ENCODE measurements at places on chromosomes 7 and 10.

GRCh38 chr10:59290448-59290847 lies 71.9 kb downstream of the FAM13C start:
- DNase-seq = no peak

GRCh38 chr7:30422922-30423321 lies 55.7 kb downstream of the NOD1 start:
- no peak for DNase-seq

- DNase-seq = no peak
These were observed 32.5 kb upstream of the FAM133B start for GRCh38 chr7:92622685-92623084.

DNA sequence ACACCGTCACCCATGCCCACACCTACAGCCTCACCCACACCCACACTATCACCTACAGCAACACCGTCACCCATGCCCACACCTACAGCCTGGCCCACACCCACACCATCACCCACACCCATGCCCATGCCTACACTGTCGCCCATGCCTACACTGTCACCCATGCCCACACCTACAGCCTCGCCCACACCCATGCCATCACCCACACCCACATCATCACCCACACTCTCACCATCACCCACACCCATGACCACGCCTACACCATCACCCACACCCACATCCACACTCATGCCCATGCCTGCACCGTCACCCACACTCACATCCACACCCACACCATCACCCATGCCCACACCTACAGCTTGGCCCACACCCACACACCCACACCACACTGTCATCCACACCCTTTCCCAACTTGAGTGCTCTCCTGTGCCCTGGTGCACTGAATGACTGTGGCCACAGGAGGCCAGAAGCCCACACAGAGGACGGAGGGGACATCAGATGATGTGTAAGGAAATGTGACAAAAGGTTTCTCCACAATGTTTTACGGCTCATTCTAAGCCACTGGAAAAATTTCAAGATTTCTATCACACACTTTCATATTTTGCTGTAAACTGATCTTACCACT lies 153.3 kb downstream of the WDR37 start:
- DNase-seq = no peak

GRCh38 chr7:101179117-101179516 lies 976 bp downstream of the NAT16 start:
- no peak for DNase-seq

DNA sequence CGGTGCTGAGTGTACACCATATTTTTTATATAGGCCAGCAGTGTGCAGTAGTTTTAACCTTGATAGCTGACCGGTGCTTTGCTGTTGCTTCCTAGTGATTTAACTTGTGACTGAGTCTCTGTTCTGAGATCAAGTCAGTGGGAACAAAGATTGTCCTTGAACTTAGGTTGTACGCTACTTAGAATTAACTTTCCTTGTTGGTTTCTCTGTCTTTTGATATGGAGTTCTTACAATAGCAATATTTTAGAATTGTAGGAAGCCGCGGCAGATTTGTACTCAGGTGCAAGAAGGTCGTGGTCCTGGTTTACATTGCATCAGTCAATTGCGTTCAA lies 1.3 kb downstream of the DDX21 start:
- DNase-seq = no peak

GRCh38 chr7:42024537-42024936 lies 212.5 kb downstream of the GLI3 start:
- DNase-seq = no peak

- DNase-seq = no peak
These were observed 61.4 kb downstream of the BICC1 start for GRCh38 chr10:58574058-58574457.

DNA sequence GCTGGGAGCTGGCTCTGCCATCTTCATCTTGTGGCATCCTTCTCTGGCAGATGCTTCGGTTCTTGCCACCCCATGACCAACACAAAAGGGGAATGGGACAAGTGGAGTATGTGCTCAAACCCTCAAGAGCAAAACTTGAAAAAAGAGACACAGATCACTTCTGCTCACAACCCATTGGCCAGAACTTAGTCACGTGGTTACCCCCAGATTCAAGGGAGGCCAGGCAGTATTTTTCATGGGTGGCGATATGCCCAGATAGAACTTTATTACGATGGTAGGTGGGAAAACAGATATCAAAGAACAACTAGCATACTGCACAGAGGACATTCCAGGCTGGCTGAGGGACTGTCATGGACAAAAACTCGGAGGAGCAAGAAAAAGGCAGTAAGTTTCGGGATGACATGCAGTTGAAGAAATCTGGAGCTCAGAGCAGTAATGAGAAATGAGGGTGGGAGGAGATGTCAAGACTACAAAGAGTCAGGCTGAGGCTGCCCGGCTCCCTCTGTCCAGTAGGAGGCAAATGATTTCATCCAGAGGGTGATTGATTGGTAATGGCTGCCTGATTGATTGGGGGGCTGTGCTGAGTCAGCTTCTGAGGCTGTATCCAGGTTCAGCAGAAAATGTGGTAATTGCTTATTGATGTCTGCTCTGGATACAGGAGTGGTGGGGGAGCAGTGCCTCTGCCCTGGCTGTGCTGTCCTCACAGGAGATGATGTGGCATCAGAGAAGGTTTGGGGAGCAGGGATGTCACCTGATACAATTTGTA lies 25.3 kb downstream of the COL13A1 start:
- no peak for DNase-seq

DNA sequence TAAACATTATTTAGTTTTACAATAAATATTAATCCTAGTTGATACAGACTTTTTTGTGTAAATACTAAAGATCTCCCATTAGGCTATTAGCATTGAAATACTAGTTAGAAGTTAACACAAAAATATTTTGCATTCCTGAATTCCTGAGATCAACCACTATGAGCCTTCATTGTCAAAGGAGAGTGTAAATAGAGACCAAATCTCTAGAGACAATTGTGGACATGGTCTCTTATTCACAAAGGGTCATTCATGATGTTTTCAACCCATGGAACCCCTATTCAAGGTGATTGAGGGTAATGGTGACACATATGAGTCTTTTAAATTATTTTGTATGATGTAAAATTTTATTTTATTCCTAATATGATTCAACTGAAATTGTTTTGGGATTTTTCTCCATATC lies 1454.8 kb upstream of the LRRTM3 start:
- DNase-seq = no peak

DNA sequence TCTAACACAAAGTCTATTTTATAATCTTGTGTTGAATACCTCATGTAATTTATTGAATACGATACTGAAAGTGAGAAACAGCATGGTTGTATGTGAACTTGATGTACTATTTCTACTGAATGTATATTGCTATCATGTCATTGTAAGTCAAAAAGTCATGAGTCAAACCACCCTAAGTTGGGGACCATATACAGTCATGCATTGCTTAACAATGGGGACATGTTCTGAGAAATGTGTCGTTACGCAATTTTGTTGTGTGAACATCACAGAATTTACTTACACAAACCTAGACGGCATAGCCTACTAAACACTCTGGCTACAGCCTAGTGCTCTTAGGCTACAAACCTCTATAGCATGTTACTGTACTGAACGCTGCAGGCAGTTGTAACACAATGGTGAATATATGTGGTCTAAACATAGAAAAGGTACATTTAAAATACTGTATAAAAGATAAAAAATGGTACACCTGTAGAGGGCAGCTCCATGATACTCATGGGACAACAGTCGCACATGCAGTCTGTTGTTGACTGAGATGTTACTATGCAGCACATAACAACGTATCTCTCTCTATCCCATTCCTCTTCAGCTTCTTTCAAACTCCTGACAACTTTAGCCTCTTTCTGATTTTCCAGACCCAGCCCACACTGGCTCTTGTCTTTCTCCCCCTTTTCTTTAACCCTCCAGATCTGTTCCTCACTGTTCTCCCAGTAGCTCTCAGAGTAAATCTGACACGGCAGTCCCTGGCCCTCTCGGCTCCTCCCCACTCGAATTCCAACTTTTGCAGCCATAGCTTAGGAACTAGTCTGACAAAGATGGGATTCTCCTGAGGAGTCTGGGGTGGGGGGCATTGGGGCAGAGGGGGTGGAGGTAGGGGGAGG lies 90.1 kb downstream of the SNX10 start:
- DNase-seq = no peak

DNA sequence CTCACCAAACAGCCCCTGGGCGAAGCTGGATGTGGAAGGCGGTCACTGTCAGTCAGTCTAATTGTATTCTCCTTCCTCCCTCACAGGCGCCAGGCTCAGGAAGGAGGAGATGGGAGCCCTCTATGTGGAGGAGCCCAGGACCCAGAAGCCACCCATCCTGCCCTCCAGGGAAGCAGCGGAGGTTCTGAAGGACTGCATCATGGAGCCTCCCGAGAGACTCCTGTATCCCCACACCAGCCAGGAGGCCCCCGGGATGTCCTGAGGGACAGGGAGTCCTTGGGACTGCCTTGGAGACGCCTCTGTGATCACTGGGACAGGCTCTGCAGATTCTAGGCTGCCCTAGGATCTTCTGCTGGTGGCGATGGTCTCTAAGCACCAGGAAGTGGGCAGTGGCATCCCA lies 9.7 kb upstream of the ATP6V0E2 start:
- no peak for DNase-seq

DNA sequence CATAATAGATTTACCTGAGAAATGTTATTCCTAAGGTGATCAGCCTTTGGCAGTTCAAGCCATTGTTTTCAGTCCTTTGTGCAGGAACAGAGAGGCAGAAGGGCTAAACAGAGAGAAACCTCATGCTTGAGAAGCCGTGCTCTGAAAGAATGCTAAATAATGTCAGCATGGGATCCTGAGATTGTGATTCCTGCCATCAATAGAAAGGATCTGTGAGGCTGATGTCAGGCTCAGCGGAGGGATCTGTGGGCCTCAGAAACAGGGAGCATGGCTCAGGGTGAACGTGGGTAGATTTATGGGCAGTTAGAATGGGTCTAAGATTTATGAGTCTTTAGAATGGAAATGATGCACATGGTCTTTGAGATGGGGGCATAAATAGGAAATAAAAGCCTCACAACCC lies 439.2 kb upstream of the IGFBP3 start:
- no peak for DNase-seq

- peak; percentile 72 for DNase-seq
These were observed at the start of gene ASL for GRCh38 chr7:66075590-66076461. ASL (plus strand) TSS chr7:66075819; CDS start chr7:66076082, 263 bp downstream.

DNA sequence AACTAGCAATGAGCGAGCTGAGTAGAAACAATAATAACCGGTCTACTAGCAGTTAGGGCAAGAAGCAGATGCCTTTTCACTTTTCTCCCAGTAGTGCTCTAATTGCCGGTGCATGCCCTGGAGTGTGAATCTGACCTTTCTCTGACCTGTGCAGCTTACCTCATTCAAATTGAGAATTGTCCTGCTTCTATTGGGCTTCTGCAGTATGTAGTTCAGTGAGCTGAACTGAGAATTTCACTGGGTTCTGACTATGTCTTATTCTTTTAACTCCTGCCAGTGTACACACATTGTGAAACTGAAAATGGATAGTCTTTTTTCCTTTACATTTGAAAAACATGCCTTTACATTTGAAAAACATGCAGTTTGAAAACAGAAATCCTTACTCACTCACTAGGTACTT lies 157.9 kb upstream of the GRM3 start:
- no peak for DNase-seq

GRCh38 chr7:138799336-138800000 lies 1.5 kb upstream of the ATP6V0A4 start:
- no peak for DNase-seq

DNA sequence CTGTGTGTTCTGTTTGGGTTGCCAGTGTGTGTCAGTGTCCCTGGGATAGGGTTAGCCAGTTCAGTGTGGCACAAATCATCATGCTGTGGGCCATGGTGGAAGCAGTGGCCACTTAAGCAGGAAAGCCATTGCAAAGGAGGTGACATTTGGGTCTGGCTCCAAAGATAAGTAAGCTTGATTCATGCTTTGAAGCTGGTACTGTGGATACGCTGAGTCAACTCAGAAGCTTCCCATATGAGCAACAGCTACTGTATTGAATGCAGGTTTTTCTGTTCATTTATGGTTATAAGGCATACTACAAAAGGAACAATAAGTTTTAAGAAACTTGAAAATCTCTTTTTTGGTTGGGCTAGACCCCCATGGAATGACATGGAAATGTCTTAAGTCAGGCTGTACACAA lies 143.1 kb downstream of the BMPER start:
- DNase-seq = no peak

- DNase-seq = no peak
These were observed 108.4 kb upstream of the ZWINT start for GRCh38 chr10:56469482-56469881.

GRCh38 chr7:139034855-139035585 lies 822 bp downstream of the ZC3HAV1L start:
- DNase-seq = no peak

GRCh38 chr10:14466257-14466656 lies 135.5 kb upstream of the FRMD4A start:
- no peak for DNase-seq

- DNase-seq = no peak
These were observed 11.8 kb upstream of the MIOS start for GRCh38 chr7:7554649-7555575.

- no peak for DNase-seq
These were observed 5.3 kb upstream of the C1GALT1 start for GRCh38 chr7:7177044-7177517.

GRCh38 chr7:76303202-76304147 lies 1.0 kb downstream of the HSPB1 start:
- peak; percentile 57 for DNase-seq

DNA sequence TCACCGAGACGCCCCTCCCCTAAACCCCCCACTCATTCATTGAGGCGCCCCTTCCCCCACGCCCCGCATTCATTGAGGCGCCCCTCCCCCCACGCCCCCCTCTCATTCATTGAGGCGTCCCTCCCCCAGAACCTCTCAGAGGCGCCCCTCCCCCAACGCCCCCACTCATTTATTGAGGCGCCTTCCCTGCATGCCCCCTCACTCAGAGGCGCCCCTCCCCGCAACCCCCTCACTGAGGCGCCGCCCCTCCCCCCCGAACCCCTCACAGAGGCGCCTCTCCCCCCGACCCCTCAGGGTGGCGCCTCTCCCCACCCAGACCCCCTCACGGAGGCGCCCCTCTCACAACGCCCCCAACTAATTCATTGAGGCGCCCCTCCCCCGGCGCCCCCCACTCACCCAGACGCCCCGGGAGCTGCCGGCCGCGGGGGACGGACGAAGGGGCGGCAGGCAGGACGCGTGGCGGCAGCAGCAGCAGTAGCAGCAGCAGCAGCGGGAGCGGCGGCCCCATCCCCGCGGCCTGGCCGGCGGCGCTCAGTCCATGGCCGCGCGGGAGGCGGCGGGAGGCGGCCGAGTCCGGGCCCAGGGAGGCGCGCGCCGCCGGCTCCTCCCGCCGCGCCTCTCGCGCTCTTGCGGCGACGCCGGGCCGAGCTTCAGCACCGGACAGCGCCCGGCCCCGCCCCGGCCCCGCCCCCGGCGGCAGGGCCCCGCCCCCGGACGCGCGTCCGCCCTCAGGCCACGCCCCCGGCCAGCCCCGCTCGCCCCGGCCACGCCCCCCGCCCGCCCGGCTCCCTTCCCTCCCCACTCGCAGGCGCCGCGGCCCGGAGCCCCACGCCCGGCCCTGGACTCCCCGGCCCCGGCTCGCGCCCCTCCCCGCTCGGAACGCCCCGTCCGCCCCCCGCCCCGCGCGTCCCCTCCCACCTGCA lies at the start of gene PTPRN2:
Gene PTPRN2 (minus strand): TSS at position 662 of the 923 bp plus-strand sequence.
- peak; percentile 62 for DNase-seq

Data from stimulated activated CD8-positive, alpha-beta memory T cell treated with anti-CD3 and anti-CD28 coated beads, Interleukin-15, amount 100 ng/mL, for 24 hours (primary cell).